Germinal center (tissue), 1 donor: ENCODE measurements at places on chromosomes 3 and 15.
A peak's percentile ranks its signal among the peaks of the same experiment; 100 is the strongest.

GRCh38 chr3:88824666-88825564, 282.5 kb upstream of the EPHA3 start:
- no peak for DNase-seq

GRCh38 chr3:141454906-141455602, 31.8 kb upstream of the RASA2 start:
- peak; percentile 80 for DNase-seq

DNA sequence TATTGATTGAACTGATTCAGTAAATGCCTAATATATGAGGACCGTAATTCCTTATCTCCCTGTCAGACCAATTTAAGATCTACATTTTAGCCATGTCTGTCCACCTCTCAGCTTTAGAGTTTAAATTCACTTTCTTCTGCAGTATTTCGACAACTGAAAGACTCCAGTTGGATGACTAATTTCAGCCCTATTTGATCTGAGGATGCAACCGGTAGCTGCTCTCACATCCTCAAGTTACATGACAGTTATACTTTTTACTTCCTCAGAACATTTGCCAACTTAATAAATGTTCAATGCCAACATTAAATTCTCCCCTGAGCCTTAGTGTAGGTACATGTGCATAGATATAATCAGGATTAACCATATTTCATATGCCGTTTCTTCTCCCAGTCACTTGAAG, 2.5 kb upstream of the HHLA2 start:
- no peak for DNase-seq

GRCh38 chr3:76997733-76998132, 42.2 kb upstream of the ROBO2 start:
- DNase-seq: no peak

DNA sequence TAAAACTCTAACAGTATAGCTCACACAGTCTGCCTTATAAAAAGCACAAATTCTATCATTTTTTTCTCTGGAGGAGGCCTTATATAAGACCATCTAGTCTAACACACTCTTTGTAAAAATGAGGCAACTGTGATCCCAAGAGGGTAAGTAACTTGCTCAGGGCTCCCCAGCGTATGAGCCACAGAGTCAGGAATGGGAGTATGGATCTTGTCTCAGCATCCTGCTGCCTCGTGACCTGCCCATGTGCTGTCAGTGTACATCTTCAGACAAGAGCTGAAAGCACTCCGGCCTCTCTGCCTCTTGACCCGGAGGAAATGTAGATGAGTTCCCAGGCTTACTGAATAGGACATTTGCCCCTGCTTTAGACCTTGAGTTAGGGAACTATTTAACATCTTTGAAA, 28.4 kb upstream of the MEF2A start:
- DNase-seq: no peak

DNA sequence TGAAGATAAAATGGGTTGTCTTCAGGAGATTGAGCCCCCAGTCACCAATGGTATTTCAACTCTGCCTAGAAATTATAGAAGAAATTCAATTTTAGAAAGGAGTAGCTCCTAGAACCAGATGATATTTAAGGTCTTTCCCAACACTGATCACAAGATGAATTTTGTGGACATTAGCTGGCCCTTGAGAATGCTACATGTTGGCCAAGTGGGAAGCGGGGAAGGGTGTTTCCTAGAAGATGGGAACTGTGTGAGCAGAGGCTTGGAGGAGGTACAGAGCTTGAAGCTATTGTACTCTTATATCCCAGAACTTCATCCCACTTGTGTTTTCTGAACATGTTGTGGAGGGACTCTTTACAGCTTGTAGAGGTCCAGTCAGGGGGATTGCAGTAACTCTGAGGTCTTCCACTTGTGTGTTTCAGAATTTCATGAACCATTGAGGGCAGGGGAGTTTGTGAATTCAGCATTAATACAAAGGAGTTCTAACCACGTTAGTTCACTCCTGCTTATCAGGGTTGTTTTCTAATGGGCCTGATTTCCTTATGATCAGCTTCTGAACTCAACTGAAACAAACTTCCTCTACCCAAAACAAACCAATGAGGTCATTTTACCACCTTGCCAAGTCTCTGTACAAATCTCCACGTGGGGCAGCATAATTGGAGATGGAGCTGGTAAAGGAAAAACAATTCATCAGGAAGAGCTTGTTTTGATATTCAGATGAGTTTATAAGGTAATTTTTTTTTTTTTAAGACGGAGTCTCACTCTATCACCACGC, 152.6 kb upstream of the TPM1 start:
- no peak for DNase-seq

DNA sequence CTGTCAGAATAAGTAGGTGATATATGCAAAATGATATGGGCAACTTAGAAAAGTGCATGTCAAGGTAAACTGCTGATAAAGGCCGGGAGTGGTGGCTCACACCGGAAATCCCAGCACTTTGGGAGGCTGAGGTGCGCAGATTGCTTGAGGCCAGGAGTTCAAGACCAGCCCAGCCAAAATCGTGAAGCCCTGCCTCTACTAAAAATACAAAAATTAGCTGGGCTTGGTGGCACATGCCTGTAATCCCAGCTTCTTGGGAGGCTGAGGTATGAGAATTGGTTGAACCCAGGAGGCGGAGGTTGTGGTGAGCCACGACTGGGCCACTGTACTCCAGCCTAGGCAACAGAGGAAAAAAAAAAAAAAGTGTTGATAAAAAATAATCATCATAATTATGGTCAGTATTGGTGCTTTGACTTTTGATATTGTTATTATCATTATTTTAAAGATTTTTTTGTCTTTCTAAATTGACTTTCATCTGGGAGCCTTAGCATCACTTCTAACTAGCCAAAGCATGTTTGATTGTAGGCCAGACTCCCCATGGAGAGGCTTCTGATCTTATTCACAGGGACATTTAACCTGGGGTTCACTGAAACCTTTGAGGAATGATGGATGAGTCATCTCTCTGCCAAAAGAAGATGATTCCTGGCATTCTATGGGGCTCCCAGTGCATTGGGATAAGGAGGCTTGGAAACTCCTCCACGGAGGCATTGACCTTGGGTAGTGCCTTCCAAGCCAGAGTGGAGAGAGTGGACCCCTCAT, 5.6 kb downstream of the ZBTB38 start:
- no peak for DNase-seq

- no peak for DNase-seq
These were observed 67.2 kb downstream of the LMLN start for GRCh38 chr3:198027045-198027798.

- DNase-seq: no peak
These were observed 174.3 kb upstream of the ZBTB20 start for GRCh38 chr3:115321400-115321805.

DNA sequence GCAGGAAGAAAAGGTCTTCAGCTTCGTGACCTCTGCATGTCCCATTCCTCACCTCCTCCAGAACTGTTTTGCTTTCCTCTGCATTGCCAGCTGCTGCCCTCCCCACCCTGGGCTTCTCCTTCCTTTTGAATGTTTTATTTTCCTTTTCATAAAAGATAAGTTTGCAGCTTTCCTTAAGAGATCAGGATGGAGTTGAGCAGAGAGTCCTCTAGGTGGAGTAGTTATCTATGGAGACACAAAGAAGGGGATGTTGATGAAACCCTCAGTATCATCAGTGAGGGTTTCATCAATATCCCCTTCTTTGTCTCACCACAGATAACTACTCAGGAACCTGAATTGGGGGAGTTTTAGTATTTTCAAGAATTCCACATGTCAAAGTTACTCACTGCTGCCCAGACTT, 19.0 kb upstream of the SLC25A36 start:
- peak; percentile 31 for DNase-seq
